ENCODE measurements at places on chromosomes 13 and 19.

DNA sequence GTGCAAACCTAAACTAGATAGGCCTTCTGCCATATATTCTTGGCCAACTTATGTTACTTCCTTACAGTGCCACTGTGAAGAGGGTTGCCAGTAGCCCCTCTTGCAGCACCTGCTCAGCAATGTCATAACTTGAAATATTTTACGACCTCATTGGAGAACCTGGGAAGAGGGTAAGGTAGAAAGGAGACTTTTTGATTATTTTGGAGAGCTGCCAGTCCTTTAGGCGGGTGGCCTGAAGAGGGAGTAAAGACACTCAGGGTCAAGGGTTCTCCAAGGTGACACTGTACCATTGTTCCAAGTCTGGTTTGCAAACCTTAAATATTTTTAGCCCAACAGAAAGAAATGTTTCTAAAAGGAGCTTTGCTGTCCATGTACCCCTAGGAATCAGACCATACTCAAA lies 118.3 kb downstream of the FLT1 start:
- no peak for DNase-seq

DNA sequence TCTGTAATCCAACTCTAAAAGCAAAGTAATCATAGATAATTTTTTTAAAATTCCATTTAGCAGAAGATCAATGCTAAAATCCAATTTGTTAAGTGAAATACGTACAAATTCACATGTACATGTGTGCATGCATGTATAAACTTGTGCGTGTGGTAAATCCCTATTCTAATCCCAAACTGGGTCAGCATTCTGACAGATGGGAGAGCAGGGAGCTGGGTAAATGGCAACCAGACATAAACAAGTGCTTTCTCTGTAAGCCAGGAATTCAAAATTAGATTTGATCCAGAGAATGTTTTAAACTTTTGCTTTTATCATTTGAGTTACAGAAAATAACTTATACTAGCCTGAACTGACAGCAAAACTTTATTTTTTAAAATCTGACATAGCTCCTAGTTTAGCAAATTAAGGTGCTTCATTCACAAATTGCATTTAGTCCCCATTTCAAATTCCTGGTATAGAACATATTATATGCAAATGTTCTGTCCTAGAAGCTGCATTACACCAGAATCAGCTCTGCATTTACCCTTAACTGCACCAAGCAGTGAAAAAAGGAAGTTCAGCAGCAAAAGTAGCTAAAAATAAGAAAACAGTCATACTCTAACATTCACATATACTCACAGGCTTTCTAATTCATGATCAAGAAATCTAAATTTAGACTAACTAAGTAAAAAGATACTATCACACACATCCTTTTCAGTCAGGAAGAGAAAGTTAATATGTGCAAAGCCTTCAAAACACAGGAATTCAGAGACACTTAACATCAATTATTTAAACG lies 32.6 kb downstream of the UBL3 start:
- no peak for DNase-seq

DNA sequence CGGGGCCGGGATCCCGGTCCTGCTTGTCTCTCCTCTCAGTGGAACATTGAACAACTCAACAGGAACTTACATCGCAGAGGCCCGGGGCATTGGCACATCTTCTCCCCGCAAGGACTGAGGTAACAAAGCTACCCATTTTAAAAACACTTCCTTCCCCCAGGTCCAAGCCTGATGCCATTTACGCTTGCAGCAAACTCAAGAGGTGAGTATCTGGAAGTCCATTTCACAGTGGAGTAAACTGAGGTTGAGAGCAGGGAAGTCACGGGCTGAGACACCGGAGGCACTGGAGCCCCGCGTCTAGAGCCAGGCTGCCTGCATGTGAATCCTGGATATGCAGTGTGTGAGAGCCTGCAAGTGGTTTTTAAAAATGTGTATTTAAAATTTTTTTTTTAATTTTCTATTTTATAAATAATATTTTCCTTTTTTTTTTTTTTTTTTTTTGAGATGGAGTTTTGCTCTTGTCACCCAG lies 492 bp upstream of the PGLYRP1 start:
- DNase-seq: no peak

- DNase-seq: no peak
Observed at GRCh38 chr19:21202865-21203494, 61.1 kb downstream of the ZNF431 start.

GRCh38 chr13:75217949-75218348 lies 264.0 kb downstream of the TBC1D4 start:
- DNase-seq: no peak

GRCh38 chr19:38665950-38666662 lies 18.7 kb downstream of the ACTN4 start:
- no peak for DNase-seq

DNA sequence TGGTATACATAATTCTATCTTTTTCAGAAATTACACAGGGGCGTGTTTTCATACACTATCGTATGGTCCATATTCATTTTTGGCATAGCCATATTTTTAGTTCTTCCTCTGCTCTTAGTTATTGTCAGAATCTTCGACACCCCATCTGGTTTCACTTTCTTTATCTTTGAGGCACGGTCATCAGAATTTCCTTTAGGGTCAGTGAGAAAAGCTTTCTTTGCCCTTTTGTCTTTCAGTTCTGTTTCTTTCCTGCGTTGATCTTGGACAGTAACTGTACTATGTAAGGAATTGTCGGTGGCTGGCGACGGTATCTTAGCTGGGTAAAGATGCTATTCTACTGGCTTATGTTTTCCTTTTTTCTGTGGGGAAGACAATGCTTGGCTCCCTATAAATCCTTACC lies 10.6 kb upstream of the KIR2DL4 start:
- no peak for DNase-seq

DNA sequence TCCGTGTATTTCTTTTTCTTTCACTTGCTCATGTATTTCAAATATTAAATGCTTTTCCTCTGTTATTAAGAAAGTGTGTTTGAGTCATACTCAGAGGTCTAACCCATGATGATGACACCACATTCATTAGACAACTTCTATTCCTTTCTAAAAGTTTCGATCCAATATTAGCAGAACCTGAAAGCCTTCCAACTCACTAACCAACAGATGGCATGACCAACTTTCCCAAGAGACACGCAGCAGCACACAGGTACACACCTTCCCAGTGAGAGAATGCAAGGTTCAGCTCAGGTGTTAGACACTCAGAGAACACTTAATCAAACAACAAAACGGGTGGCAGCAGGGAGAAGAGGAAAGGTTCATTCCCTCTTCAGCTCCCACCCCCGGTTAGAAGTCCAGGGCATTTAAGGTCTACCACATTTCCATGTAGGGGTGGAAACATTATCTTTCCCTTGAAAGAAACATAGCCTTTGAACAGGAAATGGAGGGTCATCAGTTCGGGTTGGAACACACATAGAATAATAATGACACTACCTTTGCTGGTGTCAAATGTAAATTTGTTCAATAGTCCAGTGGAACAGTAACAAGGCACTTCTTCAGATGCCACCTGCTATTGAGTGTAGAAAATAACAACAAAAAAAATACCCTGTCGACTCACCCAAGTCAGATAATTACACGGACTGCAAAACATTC lies 404.2 kb downstream of the COG6 start:
- no peak for DNase-seq

Data from activated CD8-positive, alpha-beta memory T cell treated with anti-CD3 and anti-CD28 coated beads for 24 hours (primary cell).